ENCODE measurements at places on chromosomes 6 and 20.

GRCh38 chr20:53298911-53299310 lies 294.7 kb downstream of the ZNF217 start:
- DNase-seq = peak; percentile 76

DNA sequence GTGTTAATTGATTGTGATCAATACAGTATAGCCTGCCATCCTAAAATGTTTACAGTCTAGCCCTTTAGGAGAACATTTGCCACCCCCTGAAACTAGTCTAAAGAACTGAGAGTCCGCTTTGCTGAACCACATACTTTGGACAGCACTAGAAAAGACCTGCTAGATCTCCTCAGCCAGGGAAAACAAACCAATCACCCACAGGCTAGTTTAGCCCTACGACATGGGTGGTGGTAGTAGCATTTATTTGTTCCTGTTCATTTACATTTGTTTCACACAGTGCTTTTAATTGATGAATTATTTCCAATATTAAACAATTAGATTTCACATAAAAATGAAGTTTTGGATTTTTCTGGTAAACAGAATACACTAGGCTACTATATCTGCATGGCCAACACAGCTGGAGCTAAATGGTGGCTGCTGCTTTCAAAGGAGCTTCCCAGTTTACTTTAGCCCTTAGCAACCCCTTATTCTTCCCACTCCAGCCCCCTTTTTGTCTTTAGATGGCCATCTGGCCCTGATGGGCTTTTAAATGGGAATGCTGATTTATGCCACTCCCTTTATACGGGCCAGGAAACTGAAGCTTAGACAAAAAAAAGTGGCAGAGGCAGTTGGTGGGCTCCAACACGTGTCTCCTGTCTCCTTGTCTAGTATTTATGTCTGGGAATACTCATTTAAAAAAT lies 72.4 kb downstream of the ADGRG6 start:
- DNase-seq = no peak

DNA sequence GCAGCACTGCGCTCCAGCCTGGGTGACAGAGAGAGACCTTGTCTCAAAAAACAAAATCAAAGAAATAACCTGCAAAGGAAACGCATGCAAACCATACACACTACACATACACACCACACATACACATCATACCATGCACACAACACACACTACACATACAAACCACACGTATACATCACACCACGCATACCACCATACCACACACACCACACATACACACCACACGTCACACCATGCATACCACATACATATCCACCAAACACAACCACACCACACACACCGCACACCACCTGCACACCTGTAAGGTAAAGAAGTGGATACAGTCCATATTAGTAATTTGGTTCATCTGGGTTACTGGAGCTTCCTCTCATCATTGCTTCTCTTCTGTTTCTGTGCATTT lies 32.3 kb upstream of the F13A1 start:
- DNase-seq = no peak

DNA sequence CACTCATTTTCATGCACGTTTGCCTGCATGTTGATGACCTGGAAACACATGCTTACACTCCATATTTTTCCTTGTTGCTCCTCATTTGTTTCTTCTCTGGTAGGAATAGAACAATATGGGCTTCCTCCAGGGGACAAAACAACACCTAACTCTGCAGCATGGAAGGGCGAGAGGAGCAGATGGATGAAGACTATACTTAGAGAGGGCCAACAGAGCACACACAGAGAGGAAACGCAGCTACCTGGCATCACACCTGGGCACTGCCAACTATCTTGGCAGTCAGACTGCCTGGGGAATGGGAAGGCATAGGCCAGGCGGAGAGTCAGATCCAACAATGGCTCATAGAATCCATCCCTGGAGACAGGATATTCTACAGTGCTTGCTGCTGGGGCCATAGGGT lies 290.9 kb downstream of the CD83 start:
- DNase-seq = no peak

DNA sequence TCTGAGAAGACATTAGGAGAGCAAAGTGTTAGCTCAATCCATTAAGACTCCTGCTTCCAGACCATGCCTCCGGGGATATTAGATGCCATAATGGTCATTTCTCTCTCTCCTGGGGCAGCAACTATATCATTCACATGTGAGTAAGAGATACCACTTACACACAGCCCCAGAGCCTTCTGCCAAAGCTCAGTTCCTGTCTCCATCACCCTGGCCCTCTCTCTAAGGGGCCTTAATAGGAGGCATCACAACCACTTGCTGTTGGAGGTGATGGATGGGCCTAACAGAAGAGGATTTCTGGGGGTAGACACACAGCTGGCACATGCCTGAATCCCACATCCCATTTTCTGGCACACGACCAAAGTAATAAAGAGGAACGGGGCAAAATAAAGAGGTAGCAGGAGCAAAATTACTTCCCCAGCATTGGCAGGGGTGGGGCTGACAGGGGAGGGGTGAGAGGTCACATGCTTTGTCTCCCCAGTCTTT lies 34.0 kb upstream of the VSTM2L start:
- no peak for DNase-seq

- DNase-seq = no peak
These were observed 45.2 kb upstream of the RALY start for GRCh38 chr20:33948480-33948879.

- DNase-seq = no peak
These were observed at the start of gene COX4I2 for GRCh38 chr20:31637660-31638059. COX4I2 (plus strand) TSS chr20:31637912; CDS start chr20:31639018, 1,106 bp downstream.

DNA sequence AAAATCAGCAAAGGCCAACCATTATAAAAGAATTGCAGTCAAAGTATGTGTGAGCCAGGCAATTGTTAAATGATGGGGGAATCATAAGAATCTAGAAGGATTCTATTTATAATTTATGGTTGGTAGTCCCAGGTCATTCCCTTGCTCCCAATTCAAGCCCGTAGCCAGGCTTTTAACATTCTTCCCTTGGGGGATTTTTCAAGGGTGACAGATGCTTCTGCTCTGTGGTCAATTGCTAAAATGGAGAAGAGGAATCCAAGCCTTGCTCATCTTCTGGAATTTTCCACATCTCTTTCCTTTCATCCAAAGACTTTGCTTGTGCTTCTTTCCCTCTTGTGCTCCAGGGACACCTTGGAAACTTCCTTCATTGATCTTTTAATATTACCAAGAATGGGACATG lies 18.0 kb upstream of the BCAS1 start:
- no peak for DNase-seq

DNA sequence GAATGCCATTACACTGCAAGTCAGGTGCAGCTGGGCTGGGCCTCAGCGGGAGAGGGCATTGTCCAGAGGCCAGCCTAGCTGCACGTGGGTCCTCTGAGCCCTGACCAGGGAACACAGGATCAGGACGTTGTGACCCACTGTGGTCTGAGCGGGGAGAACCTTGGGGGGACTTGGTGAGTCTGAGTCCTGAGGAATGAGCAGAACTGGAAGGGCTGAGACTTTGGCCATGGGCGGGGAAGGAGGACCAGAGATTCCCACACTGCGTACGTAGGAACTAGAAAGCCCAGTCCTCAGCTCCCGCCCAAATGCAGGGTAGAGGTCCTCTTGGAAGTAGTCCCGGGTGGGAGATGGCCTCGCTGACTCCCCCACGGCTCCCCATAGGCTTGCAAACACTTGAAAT lies 42.5 kb downstream of the GABRR2 start:
- no peak for DNase-seq

- peak; percentile 70 for DNase-seq
These were observed 606.9 kb downstream of the CDH26 start for GRCh38 chr20:60565083-60565482.

DNA sequence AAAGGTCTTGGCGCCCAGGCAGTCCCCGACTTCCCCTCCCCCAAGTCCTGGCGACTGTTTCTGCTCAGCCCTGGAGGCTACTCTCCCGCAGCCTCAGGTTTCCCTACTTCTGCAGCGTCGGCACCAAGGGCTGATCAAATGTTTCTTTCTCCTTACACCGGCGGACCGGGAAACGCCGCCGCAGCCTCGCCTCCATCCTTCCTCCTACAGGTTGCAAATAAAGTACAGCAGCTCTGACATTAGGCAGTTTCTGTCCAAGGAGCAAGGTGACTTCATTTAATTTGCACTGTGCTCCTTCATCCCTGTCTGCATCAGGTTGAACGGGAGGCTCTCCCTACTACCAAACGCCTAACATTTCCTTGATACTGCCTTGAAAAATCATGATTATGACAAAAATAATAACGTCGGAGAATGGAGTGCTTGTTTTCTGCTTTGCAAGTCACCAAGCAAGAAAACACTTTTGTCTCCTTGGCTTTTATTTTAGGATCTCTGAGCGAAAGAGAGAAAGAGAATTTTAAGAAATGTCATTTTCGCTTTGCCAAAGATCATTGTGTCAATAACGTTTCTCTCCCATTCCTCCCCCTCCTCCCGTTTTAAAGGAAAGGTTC lies 1.0 kb downstream of the CLIC5 start:
- no peak for DNase-seq

Measured in NCI-H446 treated with DMSO at 0.1 percent for 48 hours (cell line).